ENCODE measurements at places on chromosomes 13 and 19.
A peak's percentile ranks its signal among the peaks of the same experiment; 100 is the strongest.

GRCh38 chr19:21221693-21222092 lies 79.9 kb downstream of the ZNF431 start:
- DNase-seq: no peak

DNA sequence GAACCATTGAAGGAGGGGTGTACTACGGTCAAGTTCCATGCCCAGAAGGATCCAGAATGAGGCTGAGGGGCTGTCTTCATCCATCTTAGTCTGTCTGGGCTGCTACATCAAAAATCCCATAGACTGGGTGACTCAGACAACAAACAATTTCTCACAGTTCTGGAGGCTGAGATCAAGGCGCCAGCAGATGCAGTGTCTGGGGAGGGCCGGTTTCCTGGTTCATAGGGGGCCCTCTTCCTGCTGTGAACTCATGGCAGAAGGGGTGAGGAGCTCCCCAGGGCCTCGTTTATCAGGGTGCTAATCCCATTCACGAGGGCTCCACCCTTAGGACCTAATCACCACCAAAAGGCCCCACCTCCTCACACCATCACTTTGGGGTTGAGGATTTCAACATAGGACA lies 14.7 kb upstream of the KCTD15 start:
- DNase-seq: no peak

DNA sequence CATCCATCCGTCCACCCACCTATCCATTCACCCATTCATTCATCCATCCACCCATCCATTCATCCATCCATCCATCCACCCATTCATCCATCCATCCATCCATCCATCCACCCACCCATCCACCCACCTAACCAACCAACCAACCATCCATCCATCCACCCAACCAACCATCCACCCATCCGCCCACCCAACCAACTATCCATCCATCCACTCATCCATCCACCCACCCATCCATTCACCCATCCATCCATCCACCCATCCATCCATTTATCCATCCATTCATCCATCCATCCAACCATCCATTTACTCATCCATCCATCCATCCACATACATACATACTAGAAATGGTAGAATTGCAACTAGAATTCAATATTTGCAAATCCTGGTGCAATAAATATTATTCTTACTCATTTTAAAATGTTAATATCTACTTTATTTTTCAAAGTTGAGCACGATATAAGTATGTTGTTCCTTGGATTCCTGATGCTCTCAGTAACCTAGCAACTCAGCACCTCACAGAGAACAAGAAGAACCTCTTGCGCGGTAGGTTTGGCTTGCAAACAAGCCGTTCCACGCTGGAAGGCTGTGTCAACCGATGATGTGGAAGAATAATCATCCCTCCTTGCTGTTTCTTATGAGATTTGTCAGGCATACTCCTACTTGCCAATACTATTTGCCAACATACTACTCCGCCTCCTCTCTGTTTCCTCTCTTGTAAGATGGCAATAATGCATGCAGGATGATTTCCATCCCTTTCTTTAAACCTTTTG lies 111.7 kb downstream of the GNG7 start:
- no peak for DNase-seq

- no peak for DNase-seq
Observed at GRCh38 chr19:55486043-55486970, 1.3 kb downstream of the NAT14 start.

- no peak for DNase-seq
Observed at GRCh38 chr13:114235697-114236096, 1.0 kb downstream of the CDC16 start.

- DNase-seq: no peak
Observed at GRCh38 chr13:98780451-98780850, 28.0 kb upstream of the SLC15A1 start.

DNA sequence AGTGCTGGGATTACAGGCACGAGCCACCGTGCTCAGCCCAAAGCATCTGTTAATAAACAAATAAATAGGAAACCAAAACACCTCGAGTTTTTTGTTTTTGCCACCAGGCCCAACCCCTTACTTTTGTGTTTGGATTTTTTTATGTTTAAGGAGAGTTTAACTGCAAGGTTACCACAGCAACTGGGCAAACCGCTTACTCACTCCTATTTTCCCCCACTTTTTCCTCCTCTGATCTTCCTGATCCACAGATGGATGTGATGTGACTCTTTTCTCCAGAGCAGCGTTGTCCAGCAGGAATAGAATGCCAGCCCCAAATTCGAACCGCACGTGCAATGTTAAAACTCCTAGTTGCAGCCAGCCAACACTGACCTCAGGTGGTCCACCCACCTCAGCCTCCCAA lies 2.1 kb upstream of the PNMA8B start:
- DNase-seq: no peak

GRCh38 chr13:113452942-113453901 lies at the start of gene ADPRHL1:
Gene ADPRHL1 (minus strand): TSS chr13:113453488. CDS start chr13:113453437, 51 bp downstream.
- DNase-seq: no peak

GRCh38 chr13:79830945-79831344 lies 350.0 kb downstream of the NDFIP2 start:
- DNase-seq: no peak

DNA sequence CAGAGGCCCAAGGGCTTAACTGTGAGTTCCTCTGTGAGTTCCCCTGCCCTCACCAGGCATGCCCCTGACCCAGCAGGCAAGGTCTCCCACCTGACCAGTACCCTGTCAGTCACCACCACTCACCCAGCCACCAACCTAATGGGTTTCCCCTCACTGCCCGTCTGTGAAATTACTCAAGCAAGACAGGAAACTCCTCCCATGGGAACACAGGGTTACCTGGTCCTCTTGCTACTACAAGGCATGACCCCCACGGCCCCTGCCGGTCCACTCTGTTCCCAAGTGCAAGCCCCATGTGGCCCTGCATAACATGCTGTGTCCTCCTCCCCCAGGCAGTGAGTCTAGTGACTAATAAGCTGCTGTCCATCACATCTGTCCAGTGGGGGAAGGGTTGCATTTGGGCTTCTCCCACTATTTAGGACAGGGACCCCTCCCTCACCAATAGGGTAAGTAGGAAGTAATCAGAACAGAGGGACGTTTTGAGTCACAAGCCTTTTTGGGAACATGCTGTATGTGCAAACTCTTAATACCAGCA lies 8.0 kb upstream of the DHRS12 start:
- peak; percentile 4 for DNase-seq

GRCh38 chr19:13975870-13976269 lies 23.6 kb downstream of the DCAF15 start:
- no peak for DNase-seq

DNA sequence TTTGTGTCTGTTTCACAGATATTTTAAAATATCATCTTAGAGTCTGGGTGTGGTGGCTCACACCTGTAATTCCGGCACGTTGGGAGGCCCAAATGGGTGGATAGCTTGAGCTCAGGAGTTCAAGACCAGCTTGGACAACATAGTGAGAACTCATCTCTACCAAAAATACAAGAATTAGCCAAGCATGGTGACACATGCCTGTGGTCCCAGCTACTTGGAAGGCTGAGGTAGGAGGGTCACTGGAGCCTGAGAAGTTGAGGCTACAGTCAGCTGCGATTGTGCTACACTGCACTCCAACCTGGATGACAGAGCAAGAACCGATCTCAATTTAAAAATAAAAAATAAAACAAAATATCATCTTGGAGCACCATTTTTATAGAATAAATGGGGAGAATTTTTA lies 1247.6 kb upstream of the MIR17HG start:
- no peak for DNase-seq

DNA sequence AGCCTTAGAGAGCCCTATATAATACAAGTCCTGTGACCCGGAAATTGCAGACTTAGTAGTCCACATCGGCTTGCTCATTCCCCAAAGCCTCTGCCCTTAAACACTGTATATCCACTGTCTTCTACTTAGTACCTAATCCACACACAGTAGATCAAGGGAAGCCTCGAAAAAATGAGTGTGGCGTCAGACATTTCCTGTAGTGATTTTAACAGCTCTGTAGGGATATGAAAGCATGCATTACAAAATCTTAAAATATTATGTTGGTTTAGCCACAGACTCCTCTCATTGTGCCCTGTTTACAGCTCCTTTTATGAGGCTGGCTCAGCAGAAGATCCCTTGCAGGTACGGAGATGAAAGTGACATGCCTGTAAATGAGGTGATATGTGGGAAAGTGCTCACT lies 416.3 kb downstream of the LIG4 start:
- DNase-seq: no peak

GRCh38 chr13:109381546-109382180 lies 404.7 kb downstream of the IRS2 start:
- no peak for DNase-seq

GRCh38 chr13:99218969-99219368 lies 18.3 kb downstream of the UBAC2 start:
- no peak for DNase-seq

DNA sequence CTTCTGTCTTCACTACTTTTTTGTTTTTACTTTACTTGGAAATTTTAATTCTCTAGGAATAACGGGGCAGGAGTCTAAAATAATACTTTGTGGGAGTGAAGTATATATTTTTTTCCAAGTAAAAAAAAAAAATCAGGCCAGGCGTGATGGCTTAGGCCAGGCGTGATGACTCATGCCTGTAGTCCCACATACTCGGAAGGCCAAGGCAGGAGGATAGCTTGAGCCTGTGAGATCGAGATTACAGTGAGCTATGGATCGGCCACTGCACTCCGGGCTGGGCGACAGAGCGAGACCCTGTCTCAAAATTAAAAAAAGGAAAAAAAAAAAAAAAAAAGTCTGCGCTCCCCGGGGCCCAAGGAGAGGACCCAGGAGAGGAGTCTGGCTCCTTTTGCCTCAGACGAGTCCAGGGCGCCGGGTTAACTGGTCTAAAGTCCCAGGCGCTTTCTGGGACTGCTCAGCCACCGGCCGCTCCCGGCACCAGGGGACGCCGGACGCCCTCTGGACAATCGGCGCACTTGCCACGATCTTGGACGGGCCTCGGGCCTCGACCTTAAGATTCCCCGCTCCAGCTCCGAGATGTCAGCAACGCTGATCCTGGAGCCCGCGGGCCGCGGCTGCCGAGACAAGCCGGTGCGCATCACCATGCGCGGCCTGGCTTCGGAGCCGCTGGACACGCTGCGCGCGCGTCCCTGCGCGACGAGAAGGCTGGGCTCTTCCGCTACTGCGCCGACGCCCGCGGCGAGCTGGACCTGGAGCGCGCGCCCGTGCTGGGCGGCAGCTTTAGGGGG lies 2.7 kb upstream of the ZFP82 start:
- no peak for DNase-seq

GRCh38 chr13:66714795-66715194 lies 515.3 kb downstream of the PCDH9 start:
- DNase-seq: no peak

GRCh38 chr13:67841071-67841470 lies 610.9 kb upstream of the PCDH9 start:
- DNase-seq: no peak

DNA sequence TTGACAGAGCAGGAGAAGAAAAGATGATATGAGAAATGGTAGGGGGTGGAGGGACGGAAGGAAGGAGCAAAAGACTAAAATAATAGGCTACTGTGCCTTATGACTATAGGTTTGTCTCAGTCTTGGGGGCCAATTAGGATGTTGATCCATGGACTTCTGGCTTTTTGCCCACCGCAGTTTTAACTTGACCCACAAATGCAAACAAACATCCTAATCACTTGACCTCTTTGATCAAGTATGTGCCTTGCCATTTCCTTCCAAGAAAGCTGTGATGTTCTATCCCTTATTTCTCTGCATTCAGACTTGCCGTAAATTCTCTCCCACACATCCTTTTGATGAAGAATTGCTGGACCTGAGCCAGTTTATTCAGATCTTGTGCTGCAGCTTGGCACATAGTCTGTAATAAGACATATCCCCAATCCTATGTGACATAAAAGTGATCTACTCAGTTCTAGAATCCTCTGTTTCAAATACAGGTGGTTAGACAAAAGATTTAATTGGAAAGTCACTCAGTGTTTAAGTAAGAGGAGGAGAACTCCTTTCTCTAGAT lies 62.8 kb downstream of the TPT1 start:
- no peak for DNase-seq

GRCh38 chr13:40370661-40371060 lies 295.8 kb downstream of the FOXO1 start:
- DNase-seq: no peak

- no peak for DNase-seq
Observed at GRCh38 chr19:18450021-18450930, 12.3 kb upstream of the ISYNA1 start.

DNA sequence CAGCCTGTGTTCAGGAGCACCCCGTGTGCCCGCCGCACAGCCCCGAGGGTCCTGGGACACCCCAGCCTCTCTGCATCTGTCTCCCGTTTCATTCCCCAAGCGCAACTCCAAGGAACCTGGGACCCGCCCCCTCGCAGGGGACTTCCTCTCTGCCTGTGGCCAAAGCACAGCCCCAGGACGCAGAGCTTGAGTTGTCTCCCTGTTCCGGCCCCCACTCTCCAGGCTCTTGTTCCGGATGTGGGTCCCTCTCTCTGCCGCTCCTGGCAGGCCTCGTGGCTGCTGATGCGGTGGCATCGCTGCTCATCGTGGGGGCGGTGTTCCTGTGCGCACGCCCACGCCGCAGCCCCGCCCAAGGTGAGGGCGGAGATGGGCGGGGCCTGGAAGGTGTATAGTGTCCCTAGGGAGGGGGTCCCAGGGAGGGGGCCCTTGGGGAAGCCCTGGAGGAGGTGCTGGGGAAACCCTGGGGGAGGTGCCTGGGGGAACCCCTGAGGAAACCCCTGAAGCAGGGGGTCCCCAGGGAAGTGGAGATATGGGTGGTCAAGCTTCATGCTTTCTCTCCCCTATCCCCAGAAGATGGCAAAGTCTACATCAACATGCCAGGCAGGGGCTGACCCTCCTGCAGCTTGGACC lies 1.3 kb downstream of the HCST start:
- DNase-seq: peak; percentile 59

- DNase-seq: no peak
Observed at GRCh38 chr19:29029268-29029958, 183.5 kb downstream of the UQCRFS1 start.

DNA sequence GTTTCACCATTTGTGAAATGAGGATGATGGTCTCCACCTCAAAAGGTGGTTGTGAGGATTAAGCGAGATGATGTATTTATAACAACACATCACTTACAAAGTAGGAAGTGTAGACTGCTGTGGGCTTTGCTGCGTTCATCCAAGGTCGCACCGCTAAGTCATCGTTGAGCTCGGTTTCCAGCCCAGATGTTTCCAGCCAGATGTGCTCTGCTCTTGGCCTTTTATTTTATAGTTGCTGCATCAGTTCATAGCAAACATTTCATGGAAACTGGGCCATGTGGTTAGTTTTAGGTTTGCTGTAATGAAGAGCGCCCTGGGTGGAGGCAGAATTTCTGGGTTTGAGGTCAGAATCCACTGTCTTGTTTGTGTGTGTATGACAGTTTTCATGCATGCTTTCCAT lies 76.5 kb upstream of the RNF113B start:
- no peak for DNase-seq

- DNase-seq: no peak
Observed at GRCh38 chr19:29543381-29543780, 17.6 kb downstream of the VSTM2B start.

DNA sequence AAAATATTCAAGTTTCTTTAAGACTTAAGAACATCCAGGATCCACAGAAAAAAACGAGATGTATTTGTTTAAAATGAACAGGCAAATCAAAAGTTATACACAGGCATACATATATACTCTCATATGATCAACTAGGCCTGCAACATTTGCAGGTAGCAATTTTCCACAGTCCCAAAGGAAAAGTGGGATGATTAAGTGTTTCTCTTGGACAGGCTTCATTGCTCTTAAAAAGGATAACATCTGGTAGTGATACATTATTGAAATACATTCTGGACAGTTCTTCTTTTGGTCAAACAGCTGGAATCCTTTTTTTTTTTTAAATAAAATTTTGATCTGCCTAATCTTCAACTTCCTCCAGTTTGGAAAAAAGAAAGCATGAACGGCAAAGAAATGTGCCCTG lies 114.8 kb upstream of the TDRD3 start:
- no peak for DNase-seq
